ENCODE measurements at places on chromosomes 4 and X.

DNA sequence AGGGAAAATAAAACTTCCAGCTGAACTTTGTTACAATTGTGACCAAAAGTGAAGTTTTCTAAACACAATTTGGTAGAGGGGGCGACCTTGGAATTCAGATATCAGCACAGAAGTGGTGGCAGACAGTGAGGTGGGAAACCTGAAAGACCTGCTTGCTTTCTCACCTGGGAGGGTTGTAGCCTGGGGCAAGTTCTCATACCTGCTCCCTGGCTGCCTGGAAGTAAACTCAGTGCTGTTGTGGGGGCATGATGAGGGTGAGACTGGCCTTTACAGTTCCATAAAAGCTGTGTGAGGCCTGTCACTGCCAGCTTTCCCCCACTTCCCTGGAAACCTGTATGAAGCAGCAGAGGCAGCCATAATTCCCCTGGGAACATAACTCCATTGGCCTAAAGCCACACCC, 1180.2 kb downstream of the FAM133A start:
- DNase-seq: no peak

- no peak for DNase-seq
Observed at GRCh38 chrX:102723456-102723855, 2.9 kb downstream of the GPRASP3 start.

DNA sequence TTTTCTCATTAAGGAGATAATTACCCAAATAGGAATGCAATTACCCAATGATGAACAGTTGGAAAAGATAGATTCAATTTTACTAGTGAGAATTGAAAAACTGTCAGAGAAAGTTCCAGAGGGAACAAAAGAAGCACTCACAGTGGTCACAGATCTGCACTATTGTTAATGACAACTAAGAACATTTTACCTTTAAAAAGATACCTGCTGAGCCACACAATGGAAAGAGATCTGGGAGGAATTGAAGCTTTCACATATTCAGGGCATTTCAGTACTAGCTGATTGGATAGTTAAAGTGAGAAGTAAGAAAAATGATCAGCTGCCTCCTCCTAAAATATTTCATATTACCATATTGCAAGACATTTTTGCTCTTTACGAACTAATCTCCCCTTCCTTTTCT, 1822.2 kb downstream of the STIM2 start:
- no peak for DNase-seq

GRCh38 chr4:101345271-101345595, 2.1 kb downstream of the PPP3CA start:
- DNase-seq: no peak

DNA sequence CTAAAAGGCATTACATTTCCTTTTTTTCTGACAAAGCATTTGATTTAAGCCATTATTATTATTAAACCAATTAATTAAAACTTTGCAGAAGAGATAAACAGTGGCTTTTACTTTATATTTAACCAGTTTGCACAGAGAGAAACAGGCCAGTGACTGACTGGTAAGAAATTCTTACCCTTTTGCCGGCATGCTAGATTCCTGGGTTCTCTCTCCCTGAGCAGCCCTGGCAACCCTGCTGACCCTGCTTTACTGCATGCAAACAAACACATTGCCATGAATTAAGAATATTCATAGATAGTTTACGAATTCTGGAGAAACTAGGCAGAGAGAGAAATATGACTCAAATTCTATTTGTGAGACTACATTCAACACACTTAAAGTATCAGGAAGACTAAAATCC, 1381.4 kb upstream of the IGFBP7 start:
- DNase-seq: no peak

DNA sequence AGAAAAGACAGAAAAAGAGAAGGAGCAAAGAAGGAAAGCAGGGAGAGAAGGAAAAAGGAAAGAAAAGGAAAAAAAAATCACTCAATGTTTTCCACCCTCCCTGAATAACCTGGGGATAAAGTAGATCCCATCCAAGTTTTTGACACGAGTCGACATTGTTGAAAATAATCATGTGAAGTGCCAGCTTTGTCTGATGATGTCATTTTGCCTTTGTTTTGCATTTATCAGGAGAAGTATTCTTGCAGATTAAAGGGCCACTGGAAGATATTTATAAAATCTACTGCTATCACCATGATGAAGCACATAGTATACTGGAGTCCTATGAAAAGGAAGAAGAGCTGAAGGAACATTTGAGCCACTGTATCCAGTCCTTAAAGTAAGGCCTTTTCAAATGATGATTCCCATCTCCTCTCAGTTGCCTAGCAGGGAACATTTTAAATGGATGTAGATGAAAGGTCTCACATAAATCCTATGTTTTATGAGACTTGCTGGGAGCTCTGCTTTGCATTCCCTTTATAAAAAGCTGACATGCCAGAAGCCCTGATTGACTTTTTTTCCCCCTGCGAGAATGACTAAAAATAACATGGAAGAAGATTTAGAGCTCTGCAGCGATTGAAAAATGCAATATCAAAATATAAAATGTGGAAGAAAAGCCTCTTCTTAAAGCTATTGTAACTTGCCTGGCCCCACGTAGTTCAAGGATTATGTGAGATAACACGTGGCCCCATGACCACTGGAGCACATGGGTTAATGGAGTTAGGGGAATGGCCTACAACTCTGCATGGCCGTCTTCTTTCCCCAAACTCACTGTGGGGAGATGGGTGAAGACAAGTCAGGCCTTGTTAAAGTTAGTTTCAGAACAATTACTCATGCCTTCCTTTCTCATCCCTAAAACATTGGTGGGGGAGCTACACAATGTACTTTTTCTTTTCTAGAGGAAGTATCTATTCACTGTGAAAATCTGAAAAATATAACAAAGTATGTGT, 77.5 kb downstream of the INTS12 start:
- no peak for DNase-seq

GRCh38 chr4:127781300-127782024, 660 bp upstream of the HSPA4L start:
- no peak for DNase-seq

GRCh38 chr4:56128213-56128612, 179.5 kb downstream of the CEP135 start:
- peak; percentile 54 for DNase-seq

- DNase-seq: no peak
Observed at GRCh38 chr4:57100979-57101651, 9.1 kb downstream of the IGFBP7 start.

GRCh38 chrX:37646254-37646653, 39.3 kb upstream of the XK start:
- DNase-seq: no peak

DNA sequence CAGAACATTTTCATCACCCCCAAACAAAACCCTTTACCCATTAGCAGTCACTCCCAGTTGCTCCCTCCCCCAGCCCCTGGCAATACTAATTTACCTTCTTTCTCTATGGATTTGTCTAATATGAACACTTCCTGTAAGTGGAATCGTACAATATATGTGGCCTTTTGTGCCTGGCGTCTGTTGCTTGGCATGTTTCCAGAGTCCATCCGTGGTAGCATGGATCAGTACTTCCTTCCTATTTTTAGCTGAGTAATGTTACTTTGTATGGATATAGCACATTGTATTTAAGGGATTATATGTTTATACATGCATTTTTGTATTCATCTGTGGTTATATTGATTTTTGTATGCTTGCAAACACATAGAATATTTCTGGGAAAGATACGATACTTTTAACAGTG, 48.2 kb downstream of the PPEF1 start:
- DNase-seq: no peak

DNA sequence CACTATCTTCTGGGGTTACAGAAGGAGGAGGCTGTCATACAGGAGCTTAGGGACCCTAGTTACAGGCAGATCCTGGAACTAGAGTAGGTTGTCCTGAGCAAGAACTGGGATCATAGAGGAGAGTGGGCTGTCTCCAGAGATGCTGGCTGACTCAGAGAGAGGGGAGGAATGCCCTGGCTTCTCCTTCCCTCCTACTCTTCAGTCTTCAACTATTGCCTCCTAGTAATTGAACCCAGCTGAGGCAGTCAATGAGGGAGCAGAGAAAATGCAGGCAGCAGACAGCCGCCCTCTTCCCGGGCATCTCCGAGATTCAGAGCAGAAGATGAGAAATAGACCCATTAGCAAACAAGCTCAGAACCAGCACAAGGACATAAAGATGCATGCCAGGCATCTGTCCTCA, 118.3 kb upstream of the PDE5A start:
- DNase-seq: peak; percentile 45

- no peak for DNase-seq
Observed at GRCh38 chr4:146763560-146763959, 124.9 kb downstream of the POU4F2 start.

GRCh38 chr4:7646384-7647061, 211.8 kb upstream of the PSAPL1 start:
- no peak for DNase-seq

- DNase-seq: no peak
Observed at GRCh38 chrX:45228126-45228525, 27.4 kb upstream of the DIPK2B start.

- no peak for DNase-seq
Observed at GRCh38 chrX:66191563-66191962, 27.5 kb downstream of the HEPH start.

- DNase-seq: no peak
Observed at GRCh38 chrX:106927023-106927422, 6.8 kb downstream of the CLDN2 start.

- no peak for DNase-seq
Observed at GRCh38 chrX:16772460-16772859, 13.8 kb upstream of the TXLNG start.

- DNase-seq: peak; percentile 49
Observed at GRCh38 chr4:153215921-153216320, 11.7 kb downstream of the TRIM2 start.

DNA sequence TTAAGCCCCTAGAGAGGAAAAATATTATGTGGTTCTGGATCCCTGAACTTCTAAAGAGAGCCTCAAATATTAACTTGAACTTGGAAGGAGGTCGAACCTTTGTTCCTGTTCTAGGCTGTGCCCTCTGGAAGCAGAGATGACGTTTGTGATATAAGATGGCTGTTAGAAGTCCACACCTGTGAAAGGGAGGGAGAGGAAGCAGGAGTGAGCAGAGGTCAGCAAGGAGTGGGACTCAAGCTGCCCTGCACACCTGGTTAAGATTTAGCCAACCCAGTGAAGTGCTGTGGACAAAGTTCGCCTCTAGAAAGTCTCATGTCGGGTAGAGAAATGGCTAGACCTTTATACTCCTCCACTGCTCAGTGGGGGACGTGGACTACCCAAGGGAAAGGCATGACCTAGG, 566.2 kb downstream of the MID1IP1 start:
- no peak for DNase-seq

- no peak for DNase-seq
Observed at GRCh38 chr4:71663780-71664179, 120.1 kb downstream of the GC start.

DNA sequence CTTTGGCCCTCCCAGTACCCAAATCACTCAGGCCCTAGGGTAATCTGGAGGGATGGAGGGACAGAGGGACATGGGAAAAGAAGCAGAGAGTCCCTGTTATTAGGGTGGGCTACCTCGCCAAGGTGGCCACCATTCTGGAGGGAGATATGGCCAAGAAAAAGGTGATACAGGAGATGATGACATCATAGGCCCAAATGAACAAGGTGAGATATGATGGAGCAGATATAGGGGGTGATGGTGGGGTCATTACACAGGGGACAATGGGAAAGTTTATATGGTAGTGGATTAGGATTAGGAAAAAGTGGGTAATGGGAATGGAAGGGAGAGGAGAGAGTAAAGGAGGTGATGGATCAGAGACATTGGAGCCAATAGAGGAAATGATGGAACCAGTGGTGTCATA, 12.9 kb upstream of the SYP start:
- no peak for DNase-seq

All from fibroblast of skin of left biceps (primary cell).